Activated T-cell treated with anti-CD3 and anti-CD28 coated beads, Interleukin-2, amount 50 U/mL, for 1 hour (primary cell): ENCODE measurements at places on chromosomes 2 and 18.
A peak's percentile ranks its signal among the peaks of the same experiment; 100 is the strongest.

- no peak for DNase-seq
Observed at GRCh38 chr2:221109552-221109951, 462.6 kb downstream of the EPHA4 start.

DNA sequence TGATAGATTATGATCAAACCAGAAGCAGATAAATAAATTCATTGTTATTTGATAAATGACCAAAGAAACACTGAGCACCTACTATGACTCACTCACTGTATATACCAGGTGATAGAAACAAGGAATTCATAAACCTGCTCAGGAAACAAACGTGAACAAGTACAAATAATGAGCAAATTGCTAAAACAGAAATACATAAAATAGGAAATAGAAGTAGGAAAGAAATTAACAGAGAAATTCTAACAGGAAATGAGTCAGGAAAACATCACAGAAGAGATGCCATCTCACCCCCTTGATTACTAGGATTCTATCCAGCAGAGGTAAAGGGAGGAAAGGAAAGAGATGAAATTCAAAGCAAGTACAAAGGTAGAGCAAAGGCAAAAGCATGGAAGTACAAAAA, 31.3 kb downstream of the EXOC6B start:
- DNase-seq, result no peak

DNA sequence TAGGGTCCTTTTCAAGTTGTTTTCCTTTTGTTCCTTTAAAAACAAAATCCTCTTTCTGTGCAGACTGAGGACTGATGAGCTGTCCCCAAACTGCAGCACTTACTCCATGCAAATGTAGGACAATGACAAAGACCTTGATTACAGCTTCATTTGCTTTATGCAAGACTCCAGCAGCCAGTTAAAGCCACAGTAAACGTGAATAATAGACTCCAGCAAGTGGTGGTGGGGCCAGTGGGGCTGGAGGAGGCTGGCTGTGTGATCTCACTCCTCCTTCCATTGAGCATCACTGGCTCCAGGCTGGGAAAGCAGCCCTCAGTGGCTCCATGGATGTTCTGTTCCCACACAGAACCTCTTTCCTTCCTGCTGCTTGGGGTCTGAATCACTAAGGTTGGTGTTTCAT, 306.0 kb upstream of the CELF4 start:
- no peak for DNase-seq

DNA sequence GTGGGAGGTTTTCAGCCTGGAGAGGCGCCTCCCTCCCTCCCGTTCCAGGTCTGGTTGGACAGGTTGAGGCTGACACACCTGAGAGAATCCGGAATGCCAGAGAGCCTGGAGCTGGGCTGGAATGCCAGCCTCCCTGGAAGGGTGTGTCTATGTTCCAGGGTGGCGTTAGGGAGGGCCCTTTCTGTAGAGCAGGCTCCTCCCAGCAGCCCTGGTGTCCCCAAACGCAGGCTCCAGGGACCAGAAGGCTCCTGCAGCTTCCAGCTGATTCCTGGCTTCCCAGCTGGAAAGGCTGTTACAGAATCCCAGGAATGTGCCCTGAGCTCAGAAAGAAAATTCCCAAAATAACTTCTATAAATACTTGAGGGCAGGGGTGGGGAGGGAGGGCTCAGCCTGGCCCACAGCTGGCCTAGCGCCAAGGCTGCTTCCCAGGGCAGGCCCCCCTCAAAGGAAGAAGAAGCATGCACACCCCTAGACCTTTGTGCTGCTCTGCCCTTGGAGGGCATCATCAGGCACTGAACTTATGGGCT, 85.4 kb downstream of the STPG4 start:
- no peak for DNase-seq

GRCh38 chr2:165827016-165827920, 33.2 kb upstream of the GALNT3 start:
- DNase-seq, result no peak

DNA sequence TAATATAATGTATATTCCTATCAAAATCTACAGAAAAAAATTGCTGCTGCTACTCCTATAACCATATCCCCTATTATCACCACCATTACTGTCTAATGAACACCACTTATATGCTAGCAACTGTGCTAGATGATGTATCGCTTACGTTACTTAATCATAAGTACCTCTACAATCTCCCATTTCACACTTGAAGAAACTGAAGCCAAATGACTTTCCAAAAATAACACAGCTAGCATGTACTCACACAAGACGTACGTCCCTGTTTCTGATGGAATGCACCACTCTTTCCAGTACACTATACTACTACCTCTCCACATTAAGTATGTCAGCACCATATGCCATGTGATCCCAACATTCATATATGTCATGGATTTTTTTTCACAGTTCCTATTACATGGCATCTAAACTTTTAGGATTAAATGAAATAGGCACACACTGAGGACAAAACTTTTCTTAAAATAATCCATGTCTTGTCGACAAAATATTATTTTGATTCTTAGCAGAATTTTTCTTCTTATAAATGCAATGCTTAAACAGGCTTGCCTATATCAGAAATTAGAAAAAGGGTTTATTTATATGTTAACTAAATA, 112.8 kb downstream of the NBAS start:
- no peak for DNase-seq

DNA sequence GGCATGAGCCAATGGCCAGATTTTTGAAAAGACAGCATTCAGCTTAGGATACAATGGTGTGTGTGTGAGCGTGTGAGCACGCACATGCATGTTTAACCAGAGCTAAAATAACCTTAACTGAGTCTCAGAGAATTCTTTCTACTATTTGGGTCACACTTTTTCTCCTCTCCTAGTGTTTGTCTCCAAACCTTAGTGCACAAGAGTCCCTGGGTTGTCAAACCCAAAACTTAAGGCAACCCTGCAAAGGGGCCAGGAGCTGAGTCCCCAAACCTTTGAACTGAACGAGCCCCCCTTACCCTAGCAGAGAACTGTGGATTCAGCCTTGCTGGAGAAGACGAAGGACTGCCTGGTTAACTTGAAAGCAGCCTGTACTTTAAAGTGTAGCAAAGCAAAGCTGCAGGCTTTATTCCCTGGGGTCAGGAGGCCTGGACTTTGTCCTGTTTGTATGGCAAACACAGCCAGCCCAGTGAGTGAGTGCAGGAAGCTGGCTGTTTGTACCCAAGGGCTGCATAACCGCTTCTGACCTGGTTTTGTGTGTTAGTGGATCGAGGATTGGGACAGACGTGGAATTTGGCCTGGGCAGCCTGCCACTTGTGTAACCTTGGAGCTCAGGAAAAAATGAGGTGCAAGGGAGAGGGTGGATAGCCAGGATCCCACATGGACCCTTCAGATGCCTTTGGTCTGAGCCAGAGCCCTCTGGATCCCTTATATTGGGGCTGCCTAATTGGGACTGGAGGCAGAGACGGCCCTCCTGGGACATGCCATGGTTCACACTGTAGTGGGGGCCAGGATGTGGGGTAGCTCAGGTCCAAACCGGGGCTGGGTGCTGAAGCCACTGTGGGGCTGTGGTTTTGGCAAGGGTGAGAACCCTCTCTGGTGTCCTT, 6.4 kb upstream of the PSMD1 start:
- no peak for DNase-seq

DNA sequence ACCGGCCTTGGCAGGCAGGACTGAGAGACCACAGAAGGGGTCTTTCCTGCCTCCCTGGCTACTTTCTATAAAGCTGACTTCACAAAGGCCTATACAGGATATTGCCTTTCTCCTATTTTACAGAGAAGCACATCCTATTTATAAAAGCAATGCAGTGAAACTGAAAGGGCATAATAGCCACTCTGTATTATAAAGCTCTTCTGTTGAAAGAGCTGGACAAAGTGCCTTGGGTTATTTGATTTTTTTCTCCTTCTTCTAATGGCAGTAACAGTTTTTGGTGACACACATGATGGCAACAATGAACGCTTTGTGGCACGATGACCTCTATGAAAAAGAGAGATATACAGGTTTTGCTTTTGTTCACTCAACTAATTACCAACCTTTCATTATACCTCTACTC, 281.1 kb downstream of the ZNF516 start:
- no peak for DNase-seq

DNA sequence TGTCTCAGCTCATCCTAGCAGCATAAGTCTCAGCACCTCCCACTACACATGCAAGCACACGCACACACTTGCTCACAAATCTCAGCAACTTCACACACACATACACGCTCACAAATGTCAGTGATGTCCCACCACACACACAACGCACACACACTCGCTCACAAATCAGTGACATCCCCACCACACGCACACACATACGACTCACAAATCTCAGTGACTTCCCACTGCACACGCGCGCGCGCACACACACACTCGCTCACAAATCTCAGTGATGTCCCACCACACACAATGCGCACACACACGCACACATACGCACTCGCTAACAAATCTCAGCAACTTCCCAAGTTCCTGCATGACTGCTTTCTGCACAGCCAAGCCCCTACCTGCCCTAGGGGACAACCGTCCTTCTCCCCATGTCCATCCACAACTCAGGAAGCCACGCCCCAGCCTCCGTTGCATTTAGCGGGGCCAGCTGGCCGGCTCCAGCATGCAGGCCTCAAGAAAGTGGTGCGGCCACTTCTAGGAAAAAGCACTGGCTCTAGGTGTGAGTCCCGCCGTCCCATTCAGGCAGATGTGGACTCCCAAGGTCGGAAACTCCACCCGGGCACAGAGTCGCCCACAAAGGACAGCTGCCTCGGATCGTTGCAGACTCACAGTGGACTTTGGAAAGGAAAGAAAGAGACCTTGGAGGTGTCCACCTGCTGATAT, 180.1 kb upstream of the SALL3 start:
- DNase-seq, result no peak

DNA sequence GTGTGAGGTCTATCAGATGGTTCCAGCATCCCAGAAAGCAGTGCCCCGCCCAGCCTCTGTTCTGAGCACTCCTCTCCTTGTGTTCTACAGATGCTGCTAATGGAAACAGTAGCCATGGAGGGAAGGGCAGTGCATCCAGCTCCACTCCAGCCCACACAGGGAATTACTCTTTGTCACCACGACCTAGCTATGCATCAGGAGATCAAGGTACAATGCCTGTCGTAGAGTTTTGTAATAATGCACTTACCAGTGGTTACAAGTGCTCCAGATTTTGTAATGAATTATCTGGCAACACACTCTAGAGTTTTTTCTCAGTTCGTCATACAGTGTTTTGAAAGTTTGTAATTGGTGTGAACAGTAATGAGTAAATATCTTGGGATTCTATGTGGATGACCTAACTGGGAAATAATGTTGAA, 161.1 kb downstream of the ESCO1 start:
- no peak for DNase-seq

DNA sequence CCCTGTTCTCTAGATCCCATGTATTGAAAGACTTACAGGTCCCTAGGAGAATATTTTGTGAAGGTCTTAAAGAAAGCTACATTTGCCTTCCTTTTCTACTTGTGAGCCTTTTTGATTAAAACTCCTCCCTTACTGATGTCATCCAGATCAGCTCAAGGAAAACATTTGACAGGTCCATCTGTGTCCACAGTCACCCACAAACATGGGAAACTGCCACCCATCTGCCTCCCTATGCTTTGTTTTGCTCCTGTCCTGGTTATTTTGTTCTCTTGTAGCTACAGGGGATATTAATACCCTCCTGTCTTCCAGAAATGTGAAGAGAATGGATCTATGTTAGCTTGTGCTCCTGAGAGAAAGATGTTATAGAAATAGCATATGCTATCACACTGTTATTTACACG, 203.6 kb upstream of the GALNT5 start:
- DNase-seq, result no peak

- no peak for DNase-seq
Observed at GRCh38 chr2:33210626-33211025, 263.9 kb downstream of the LTBP1 start.

DNA sequence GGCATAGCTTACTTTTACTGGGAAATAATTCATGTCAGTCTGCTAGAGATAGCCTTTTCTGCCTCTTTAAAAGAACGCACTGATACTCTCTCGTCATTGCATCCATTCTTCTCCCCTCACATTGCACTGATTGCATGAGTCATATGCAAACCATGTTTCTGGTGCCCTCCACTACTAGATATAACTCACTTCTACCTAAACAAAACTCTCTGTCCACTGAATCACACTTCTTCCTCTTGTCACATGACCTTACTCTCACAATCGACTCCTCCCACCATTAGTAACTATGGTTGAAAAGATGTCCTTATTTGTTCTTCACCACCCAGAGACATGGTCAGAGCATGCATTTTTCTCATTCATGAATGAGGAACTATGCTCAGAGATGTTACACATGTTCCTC, 158.0 kb downstream of the CSRNP3 start:
- no peak for DNase-seq

- DNase-seq, result no peak
Observed at GRCh38 chr18:64966667-64967066, 784.1 kb upstream of the CDH7 start.

GRCh38 chr2:190679813-190680591, 31.1 kb downstream of the NAB1 start:
- DNase-seq, result peak; percentile 70

DNA sequence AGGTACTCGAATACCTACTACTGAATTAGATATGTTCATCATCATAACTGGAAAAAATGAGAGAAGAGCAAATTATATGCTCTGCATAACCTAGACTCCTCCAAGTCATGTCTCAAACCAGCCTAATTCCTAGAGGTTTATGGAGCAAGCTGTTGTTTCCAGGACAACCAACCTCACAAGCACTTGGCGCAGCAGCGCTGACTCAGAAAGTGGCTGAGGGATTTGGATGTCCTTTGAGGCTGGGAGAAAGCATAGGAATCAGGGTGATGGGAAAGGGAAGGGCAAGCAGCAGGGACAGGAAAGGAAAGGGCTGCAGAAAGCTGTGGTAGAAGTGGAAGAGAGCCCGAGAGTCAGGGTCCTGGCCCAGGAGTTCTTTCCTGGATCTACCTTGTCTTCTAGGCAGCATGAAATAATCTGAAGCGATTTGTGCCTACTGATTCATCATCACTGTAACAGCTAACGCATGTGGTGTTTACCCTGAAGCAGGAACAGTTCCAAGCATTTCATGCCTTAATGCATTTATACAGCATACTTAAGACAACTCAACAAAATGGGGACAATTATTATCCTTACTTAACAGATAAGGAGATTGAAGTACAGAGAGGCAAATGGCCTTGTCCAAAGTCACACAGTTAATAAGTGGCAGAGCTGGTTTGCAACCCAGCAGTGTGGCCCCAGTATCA, 3.7 kb downstream of the PLEK start:
- DNase-seq, result no peak

- no peak for DNase-seq
Observed at GRCh38 chr2:60539140-60539539, 14.3 kb downstream of the BCL11A start.

- DNase-seq, result no peak
Observed at GRCh38 chr2:17442334-17442733, 75.9 kb downstream of the RAD51AP2 start.
